ENCODE measurements at places on chromosomes 7 and 10.

DNA sequence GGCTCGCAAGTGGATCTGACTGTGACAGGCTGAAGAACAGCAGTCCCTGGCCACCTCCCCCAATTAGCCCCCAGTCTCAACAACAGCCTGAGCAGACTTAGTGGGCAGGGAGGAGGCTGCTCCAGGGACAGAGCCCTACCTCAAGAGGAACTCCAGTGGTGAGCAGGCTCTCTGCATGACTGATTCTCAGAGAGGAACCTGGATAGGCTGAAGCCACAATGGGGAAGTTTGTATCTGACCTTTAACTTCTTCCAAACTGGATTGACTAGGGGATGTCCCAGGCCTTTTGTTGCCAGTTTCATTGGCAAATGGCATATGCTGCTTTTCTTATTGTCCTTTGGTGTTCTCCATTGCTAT lies 93.0 kb downstream of the ARHGAP22 start:
- DNase-seq: no peak

- no peak for DNase-seq
These were observed 32.2 kb upstream of the ZNF438 start for GRCh38 chr10:31063841-31064240.

DNA sequence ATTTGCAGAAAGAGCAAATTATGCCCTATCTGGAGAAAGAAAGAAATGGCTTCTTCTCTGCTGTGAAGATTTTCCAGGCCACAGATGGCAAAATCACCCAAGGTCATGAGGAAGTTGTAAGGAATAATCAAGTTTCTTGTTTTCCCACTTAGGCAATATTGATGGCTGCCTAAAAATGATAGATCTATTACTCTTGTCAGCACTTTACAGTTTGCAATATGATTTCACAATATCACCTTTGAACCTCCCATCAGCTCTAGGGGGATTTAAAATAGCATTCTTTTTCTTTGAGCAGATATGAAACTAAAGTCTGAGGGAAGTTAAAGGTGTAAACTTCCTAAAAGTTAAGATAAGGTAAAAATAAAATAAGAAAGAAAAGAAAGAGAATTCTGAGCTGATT lies 6.7 kb downstream of the NPSR1 start:
- DNase-seq: no peak

GRCh38 chr7:40374575-40374974 lies 239.8 kb downstream of the SUGCT start:
- DNase-seq: no peak

DNA sequence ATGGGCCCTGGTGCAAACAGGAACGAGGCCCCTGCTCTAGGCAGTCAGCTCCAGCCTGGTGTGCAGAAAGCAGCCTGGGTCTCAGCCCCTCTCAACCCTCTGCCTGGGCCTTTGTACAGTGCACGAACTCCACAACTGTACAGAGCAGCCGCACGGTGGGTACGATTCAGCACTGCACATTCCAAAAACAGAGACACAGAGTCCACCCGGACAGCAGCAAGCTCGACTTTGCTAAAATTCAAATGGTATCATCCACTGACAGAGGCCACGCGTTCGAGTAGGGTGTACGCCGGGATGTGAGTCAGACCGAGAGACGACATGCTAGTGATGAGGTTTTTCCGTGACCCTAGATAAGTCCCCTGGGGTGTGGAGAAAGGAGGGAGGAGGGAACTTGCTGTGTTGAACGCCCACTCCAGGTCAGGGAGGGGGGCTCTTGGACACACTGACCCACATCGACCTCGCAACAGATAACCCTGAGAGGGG lies 65.6 kb upstream of the PDGFA start:
- DNase-seq: peak; percentile 26

- DNase-seq: no peak
These were observed 78.1 kb downstream of the VSTM4 start for GRCh38 chr10:49037187-49037586.

GRCh38 chr10:48607356-48608278 lies 2.7 kb upstream of the ARHGAP22 start:
- DNase-seq: no peak

DNA sequence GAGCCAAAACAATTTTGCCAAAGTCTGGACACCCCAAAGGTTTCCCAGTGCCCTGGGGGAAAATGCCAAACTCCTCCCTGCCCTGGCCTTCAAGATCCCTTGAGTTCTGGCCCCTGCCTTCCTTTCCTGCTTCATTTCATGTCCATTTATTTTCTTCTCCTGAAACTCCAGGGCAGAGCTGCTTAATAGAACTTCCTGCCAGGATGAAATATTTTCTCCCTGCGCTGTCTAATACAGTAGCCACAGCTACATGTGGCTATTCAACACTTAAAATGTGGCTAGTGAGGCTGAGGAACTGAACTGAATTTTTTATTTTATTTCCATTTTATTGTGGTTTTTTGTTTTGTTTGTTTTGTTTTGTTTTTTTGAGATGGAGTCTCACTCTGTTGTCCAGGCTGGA lies 49.6 kb downstream of the COL13A1 start:
- DNase-seq: no peak

GRCh38 chr10:95253007-95253406 lies 37.8 kb downstream of the PDLIM1 start:
- DNase-seq: no peak

- no peak for DNase-seq
These were observed 252.7 kb downstream of the SKIDA1 start for GRCh38 chr10:21272643-21273399.

GRCh38 chr10:115093286-115093775 lies at the start of gene ATRNL1:
ATRNL1 (plus strand) TSS chr10:115093365; CDS start chr10:115093751, 386 bp downstream.
- DNase-seq: no peak

DNA sequence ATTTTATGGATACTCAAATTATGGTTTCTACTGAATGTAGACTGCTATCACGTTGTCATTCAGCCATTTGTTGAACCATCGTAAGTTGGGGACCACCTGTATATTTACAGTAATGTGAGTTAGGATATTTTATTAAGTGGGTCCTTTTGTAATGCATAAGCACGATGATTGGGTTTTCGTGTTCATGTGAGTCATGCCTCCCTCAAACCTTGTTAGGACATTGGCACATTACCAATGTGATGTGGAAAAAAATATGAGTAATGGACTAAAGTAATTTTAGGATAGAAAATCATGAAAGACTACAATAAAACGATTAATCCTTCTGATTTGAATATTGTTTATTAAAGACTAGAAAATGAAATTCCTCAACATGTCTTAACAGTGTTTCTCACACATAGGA lies 8.7 kb downstream of the SMC3 start:
- DNase-seq: no peak

DNA sequence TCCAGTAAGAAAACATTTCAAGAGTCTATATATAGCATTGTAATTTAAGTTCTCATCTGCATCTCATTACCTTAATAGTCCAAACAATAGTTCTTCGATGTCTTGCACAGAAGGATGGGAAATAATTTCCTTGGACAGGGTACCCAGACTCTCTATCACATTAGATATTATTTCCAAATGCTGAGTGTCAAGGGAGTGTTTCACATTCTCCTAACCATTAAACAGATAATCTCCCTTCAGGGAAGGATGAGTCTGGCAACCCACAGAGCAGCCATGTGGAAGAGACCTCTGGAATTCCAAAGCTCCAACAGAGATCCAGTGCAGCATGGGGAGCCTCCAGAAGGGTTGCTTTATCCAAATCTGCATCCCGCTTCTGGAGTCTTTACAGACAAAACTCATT lies 89.6 kb downstream of the FZD1 start:
- DNase-seq: no peak

GRCh38 chr10:43076876-43077420 lies at the start of gene RET:
RET (plus strand) TSS chr10:43077069; CDS start chr10:43077259, 190 bp downstream.
- DNase-seq: no peak

DNA sequence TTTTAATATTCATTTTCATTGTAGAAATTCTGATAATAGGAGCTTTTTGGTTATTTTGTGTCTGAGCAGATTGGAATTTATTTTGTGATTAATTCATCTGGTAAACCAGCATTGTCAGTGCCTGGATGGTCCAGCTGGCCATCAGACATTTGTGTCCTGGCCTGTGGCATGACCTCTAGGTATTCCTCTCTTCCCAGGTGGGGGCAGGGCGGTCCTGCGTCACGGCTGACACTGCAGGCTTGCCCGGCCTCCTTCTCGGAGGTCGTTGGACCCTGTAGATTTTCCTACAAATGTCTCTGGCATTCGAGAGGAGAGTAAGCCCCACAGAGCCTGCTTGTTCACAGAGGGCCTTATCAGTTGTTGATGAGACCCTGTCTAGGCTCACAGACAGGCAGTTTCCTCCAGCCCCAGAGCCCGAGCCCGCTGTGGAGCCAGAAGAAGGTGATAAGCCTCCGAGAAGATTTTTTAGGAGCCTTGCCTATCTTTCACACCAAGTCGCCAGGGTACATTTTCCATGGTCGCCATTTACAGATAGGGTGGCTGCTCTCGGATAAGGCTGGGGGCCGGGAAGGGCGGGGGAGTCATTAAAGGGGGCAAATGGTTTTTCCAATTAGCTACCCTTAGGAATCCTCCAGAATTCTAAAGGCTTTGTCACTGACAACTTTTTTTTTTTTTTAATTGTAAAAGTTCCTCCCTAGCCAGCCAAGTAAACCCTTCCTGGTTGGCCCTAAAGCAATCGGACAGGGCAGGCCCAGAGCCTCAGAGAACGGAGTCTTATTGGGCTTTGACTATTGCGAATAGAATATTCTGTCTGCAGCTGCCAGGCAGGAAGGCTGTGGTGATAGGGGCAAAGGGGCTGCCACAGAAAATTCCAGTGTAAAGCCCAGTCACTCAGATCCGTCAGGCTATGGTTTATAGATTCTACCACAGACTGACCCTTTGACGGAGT lies 78.1 kb upstream of the TBX20 start:
- no peak for DNase-seq

- no peak for DNase-seq
These were observed 348.0 kb downstream of the TYW1 start for GRCh38 chr7:67344481-67345193.

DNA sequence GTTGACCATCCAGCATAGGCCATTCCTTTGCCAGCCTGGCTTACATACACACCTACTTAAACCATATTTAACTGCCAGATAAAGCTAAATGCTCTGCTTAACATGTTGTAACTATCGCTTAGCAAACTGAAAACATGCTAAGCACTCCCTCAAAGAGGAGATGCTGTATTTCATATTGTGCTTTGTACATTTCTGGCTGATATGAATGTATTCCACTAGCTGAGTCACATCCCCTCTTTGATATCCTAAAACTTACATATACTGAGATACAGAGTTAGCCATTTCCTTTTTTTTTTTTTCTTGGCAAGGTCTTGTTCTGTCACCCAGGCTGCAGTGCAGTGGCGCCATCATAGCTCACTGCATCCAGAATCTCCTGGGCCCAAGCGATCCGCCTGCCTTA lies 99.4 kb downstream of the TPST1 start:
- no peak for DNase-seq

Data from CD8-positive, alpha-beta T cell (primary cell).